Stimulated activated CD4-positive, alpha-beta T cell treated with anti-CD3 and anti-CD28 coated beads, Interleukin-4, amount 100 ng/mL, for 48 hours (primary cell): ENCODE measurements at places on chromosomes 6 and 20.

DNA sequence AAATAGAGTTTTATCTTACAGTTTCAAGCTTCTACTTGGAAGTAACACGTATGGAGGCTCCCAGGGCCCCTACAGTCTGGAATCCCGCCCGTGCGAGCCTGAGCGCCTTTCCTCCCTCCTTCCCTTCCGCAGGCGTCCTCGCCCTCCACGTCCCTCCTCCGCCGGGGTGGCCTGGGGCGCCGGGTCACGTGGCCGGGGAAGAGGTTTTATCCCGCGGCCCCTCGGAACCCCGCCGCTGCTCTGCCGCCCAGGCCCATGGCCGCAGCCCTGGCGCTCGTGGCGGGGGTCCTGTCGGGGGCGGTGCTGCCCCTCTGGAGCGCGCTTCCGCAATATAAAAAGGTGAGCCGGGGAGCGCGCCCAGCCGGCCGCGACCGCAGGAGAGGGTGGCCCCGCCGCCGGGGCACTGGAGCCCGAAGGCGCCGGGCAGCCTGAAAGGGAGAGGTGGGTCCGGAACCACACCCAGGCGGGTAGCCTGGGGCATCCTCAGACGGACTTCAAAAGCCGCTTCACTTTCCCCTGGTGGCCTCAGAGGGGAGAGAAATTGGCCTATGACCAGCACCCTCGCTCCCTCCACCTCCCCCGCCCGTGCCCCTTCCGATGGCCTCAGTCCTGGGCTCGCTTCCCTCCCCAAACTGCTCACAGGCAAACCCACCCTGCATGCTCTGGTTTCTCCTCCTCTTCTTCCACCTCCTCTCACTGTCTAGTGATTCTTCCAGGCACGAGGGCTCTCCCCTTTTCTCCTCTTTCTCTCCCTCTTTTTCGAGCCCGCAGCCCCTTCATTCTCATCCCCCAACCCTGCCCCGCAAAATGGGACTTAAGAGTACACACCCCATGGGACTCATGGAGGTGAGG lies at the start of gene CLPSL2:
Gene CLPSL2 (plus strand): TSS at position 235 of the 852 bp plus-strand sequence. CDS start 21 bp downstream, at position 256.
- no peak for DNase-seq

- DNase-seq = no peak
Measured at GRCh38 chr6:118649918-118650581, 1.3 kb downstream of the CEP85L start.

DNA sequence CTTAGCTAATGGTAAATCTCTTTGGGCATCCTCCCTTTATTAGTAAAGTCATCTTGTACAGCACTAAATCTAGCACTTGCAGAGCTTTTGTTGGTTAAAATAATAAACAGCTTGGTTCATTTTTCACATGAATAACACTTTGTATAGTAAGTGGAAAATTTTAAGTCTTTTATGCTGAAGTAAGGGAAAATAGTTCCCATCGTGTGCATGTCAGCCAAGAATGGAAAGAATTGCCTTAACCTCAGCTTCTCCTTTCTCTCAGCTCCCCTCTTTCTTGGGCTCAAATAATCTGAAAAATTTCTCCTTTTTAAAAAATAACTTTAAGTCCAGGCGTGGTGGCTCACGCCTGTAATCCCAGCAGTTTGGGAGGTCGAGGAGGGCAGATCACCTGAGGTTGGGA lies 16.6 kb downstream of the SNRPC start:
- DNase-seq = no peak

DNA sequence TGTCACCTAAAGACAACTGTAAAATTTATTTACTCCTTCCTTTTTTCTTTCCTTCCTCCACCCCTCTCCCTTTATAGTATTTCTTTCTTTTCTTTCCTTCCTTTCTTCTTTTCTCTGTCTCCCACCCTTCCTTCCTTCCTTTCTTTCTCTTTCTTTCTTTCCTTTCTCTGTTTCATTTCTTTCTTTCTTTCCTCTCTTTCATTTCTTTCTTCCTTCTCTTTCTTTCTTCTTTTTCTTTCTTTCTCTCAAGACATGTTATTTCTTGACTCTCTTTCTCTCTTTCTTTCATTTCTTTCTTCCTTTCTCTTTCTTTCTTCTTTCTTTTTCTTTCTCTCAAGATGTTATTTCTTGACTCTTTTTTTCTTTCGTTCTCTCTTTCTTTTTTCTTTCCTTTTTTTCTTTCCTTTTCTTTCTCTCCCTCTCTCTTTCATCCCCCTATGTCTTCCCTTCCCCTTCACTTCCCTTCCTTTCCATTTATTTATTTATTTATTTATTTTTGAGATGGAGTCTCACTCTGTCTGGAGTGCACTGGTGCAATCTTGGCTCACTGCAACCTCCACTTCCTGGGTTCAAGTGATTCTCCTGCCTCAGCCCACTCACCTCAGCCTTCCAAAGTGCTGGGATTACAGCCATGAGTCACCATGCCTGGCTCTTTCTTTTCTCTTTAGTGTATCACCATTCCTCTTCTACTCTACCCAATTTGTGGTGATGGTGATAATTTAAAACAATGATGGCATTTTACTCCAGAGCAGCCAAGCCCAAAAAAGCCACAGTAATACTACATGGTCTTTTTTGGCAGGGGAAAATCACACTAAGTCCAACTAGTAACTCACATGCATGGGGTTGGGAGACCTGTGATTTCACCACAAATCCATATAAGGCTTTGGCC lies 188.2 kb downstream of the ADGRG6 start:
- no peak for DNase-seq

DNA sequence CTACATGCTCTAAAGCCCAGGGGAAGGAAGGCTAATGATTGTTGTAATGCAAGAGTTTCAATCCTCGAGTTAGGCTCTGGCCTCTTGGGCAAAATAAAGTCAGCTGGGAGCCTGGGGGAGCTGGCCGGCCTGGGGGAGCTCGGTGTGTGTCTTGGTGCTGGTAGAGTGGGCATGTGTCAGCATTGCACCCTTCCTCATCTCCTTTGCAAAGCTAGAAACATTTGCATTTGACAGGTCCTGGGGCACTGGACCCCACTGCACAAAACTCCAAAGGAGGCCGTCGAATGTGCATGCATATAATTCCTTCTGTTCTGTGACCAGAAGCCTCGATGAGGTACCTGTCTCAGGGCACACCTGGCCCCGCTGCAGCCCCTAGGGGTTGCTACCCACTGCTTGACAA lies 74.6 kb upstream of the SLC22A23 start:
- no peak for DNase-seq

- DNase-seq = no peak
Measured at GRCh38 chr20:9408422-9409300, 105.7 kb upstream of the LAMP5 start.

GRCh38 chr6:131084982-131085381 lies 21.9 kb upstream of the EPB41L2 start:
- no peak for DNase-seq

GRCh38 chr6:157455731-157456523 lies 74.9 kb downstream of the ZDHHC14 start:
- no peak for DNase-seq

GRCh38 chr6:123398072-123398471 lies 238.7 kb downstream of the TRDN start:
- no peak for DNase-seq

GRCh38 chr6:21083708-21084107 lies 509.8 kb upstream of the SOX4 start:
- no peak for DNase-seq

- DNase-seq = no peak
Measured at GRCh38 chr6:99297415-99297814, 52.1 kb downstream of the FAXC start.

- DNase-seq = no peak
Measured at GRCh38 chr20:36830791-36831691, 44.9 kb upstream of the TLDC2 start.

GRCh38 chr6:157716251-157716995 lies 106.6 kb upstream of the SNX9 start:
- DNase-seq = no peak

- no peak for DNase-seq
Measured at GRCh38 chr20:59123011-59123677, 40.5 kb upstream of the ZNF831 start.

- no peak for DNase-seq
Measured at GRCh38 chr6:95545686-95546085, 31.6 kb upstream of the MANEA start.

GRCh38 chr6:134594881-134595280 lies 277.0 kb upstream of the SGK1 start:
- DNase-seq = no peak

DNA sequence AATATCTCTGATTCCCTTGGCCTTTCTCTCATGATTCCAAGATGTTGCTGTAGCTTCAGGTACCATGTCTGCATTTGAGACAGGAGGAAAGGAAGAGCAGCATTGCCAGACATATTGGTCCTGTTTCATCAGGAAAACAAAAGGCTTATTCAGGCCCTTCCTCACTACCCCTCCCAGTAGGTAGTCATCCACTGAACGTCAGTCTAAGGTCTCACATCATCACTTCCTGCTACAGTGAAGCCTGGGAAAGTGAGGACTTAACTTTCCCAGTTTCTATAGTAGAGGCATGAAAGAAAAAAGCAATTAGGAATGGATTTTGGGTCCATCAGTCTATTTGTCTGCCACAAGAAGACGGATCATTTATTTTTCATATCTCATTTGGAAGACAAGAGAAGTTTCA lies 85.7 kb upstream of the SOX4 start:
- DNase-seq = no peak

GRCh38 chr6:112183271-112183671 lies 71.1 kb downstream of the LAMA4 start:
- DNase-seq = no peak

GRCh38 chr6:98529364-98529763 lies 305.0 kb upstream of the POU3F2 start:
- DNase-seq = no peak

DNA sequence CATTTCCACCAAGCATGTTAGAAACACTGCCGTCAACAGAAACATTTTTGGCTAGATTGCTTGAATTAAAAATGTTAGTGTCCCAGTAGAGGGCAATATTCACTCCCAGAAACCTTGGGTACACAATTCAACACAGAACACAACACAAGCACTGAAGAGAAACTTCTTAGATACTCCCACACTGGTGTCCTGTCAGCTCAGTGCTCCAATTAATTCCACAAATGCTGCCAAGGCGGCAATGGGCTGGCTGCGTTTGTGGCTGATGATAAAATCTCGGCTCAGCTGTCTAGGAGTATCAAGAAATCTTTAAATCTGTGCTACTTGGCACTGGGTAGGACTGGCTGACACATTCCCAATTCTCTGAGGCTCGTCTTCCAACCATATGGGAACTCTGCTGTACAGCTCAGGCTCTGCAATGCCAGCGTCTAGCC lies 39.3 kb downstream of the BEND3 start:
- no peak for DNase-seq

DNA sequence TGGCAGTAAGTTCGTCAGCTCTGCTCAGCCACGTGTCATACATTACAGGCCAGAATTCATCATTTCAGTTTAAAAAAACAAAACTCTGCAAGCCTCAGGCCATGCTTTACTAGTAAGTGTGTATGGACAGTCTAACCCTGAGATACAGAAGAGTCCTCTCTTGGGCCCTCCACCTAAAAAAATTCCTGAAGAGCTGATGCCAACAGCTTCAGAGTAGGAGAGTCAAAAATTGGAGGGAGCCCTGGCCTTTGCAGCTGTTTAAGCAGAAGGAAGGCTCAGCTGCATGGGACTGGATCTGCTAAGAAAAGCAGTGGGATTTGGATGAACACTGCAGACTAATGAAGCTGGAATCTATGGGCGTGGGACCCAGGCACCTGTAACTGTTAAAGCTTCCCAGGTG lies 47.2 kb upstream of the FAM8A1 start:
- DNase-seq = no peak

DNA sequence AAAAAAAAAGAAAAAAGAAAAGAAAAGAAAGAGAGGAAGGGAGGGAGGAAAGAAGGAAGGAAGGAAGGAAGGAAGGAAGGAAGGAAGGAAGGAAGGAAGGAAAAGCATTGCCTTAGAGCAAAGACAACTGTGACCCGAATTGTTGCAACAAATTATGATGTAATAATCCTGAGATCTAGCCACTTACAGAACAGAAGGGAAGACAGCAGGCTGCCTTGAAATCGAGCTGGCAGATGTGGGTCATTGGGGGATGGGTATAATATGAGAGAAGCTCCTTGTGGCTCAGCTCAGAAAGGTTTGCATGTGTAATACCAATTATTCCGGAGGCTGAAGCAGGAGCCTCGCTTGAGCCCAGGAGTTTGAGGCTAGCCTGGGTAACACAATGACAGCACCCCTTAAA lies 208.1 kb upstream of the PROKR2 start:
- DNase-seq = no peak

DNA sequence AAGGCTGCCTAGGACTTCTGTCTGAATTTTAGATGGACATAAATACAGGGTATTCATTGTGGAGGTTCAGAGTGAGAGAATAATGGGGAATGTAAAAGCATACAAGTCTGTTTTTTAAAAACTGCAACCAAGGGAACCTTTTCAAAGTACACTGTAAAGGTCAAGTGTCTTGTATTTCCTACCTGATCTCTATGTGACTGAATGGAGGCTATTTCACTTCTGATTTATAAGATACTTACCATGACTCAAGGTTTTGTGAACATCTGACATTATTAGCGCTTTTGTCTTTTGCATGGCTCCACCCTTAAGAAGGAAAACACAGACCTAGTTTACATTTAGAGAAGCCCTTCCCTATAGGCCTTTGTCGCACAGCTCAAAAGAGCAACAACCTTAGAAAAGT lies 126.5 kb downstream of the ZFAND3 start:
- no peak for DNase-seq

DNA sequence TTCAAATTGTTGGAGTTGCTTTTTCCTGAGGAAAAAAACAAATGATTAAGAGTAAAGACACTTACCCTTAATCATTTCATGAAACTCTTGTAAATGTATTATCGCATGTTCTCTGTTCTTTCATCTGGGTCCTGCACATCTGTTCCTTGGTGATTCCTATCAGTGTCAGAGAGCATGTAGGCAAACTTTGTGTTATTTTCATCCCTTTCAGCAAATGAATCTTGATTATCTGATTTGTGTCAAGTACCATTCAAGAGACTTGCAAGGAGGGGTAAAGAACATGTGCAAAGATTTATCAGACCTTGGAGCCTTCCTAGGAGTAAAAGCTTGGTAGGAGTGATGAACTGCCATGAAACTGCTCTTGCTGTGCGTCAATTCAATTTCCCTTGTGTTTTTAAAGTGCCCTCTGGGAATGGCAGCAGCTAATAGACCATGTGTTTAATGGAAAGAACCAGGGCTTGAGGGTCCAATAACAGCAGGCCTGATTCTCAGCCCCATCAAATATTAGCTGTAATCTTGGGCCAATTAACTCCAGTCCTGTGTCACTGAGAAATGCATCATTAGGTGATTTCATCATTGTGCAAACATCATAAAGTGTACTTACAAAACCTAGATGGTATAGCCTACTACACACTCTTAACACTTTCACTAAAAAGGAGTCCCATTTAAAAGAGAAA lies 118.9 kb upstream of the CEP85L start:
- DNase-seq = no peak

- DNase-seq = no peak
Measured at GRCh38 chr6:107704347-107705013, 119.6 kb downstream of the SCML4 start.
